Mammary epithelial cell (primary cell): ENCODE measurements at places on chromosomes 11 and 22. TPM values are rescaled to one million over a fixed set of nuclear protein-coding genes. Genes with fewer than 3 reads are reported as not detected.

PTPRCAP gene
- 1.2 and 2.0 TPM in 2 replicates for total RNA-seq

PKP3 gene
- total RNA-seq, result 248 TPM

KRTAP5-5 gene
- not detected in 2 replicates for total RNA-seq

CDC42EP2 gene
- 20.7 and 24.8 TPM in 2 replicates for total RNA-seq

LGALS12 gene
- not detected for total RNA-seq

PRRG4 gene
- total RNA-seq, result 8.4 and 10.3 TPM in 2 replicates

SOX6 gene
- total RNA-seq, result 2.3 TPM

ELF5 gene
- total RNA-seq, result 0.83 TPM

BAIAP2L2 gene
- 2.2 TPM for total RNA-seq

KRTAP5-7 gene
- total RNA-seq, result not detected in 2 replicates

RFPL2 gene
- total RNA-seq, result not detected

CSTF3 gene
- 21.3 TPM for total RNA-seq

USH1C gene
- total RNA-seq, result not detected

APOBEC3B gene
- total RNA-seq, result 11.2 and 21.2 TPM in 2 replicates

- DNase-seq, result no peak
These were observed 266.7 kb downstream of the TMEM135 start for GRCh38 chr11:87304412-87304811.

DNA sequence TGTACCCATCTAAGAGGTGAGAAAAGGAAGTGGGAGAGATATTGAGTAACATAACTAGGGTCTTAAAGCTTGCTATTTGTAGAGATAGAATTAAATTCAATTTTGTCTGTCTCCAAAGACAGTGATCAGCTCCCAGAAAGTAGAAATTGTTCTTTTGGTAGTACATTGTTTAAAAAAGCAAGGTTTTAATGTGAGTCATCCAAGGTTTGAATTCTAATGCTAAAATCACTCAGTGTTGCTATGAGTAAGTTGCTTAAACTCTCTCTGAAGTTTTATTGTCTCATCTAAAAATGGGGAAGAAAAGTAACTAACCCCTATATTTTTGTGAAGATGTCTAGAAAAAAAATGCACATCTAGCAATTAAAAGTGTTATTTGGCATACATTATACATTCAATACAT lies 1004.5 kb upstream of the CCDC90B start:
- DNase-seq, result no peak

DNA sequence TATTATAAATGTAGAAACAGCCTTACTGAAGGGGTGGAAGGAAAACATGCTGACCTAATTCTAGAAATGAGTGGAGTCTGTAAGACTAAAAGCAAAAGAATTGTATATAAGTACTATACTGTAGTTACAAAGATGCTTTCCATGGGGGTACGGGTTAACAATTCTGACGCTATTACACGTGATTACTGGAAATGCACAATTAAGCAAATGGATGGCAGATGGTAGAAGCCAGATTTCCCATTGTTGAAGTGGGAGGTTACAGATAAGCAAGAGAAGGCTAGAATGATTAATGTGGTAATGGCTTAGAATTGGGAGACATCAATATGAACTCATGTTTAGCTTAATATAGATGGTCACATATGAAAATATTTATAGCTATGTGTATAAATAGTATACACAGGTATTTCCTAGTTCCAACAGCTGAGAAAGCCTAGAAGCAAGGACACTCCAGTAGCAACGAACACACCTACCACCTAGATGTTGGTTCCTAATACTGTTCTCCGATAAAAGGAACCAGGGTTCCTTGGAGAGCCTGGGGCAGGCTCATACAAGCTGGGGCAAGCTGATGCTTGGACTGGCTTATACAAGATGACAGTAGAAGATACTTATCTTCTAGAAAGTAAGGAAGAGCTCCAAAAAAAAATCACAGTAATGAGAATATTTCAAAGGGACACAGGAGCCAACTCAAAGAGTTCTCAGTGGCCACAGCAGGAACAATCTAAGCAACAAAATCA lies 13.5 kb downstream of the SMC1B start:
- peak; percentile 70 for DNase-seq

DNA sequence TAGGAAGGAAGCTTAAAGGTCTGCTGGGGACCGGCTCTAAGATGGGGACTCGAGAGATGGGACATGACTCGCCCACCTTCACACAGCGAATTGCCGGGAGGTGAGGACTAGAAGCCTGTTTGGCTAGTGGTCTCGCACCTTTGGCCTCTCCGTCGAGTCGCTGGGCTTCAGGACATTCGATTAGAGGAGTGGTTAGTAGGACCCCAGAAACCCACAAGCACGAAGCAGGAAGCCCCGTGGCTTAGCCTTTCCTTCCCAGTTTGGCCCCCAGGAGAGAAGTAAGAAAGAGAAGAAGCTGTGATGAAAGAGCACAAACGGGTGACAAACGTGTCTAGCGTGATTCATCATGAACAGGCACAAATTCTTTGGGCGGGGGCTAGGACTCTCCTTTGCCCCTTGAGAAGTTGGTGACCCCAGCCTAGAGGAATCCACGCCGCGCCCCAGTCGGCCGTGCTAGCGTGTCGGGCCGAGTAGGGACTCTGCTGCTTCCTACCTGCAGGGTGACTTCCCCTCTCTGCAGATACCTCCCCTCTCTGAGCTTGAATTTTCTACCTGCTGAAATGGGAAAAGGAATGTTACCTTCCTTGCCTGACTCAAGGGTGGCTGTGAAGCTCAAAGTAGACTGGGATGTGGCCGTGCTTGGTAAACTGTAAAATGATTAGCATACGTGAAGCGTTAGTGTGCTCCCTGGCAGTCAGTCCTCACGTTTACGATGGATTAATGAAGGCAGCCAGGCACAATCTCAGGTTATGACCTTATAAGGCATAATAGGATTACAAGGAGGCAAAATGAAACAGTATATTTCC lies 1.1 kb upstream of the ADM start:
- DNase-seq, result peak; percentile 82

- DNase-seq, result no peak
These were observed 9.7 kb downstream of the SELENOO start for GRCh38 chr22:50210378-50211139.

- DNase-seq, result no peak
These were observed 39.6 kb upstream of the PLET1 start for GRCh38 chr11:112300094-112300786.

DNA sequence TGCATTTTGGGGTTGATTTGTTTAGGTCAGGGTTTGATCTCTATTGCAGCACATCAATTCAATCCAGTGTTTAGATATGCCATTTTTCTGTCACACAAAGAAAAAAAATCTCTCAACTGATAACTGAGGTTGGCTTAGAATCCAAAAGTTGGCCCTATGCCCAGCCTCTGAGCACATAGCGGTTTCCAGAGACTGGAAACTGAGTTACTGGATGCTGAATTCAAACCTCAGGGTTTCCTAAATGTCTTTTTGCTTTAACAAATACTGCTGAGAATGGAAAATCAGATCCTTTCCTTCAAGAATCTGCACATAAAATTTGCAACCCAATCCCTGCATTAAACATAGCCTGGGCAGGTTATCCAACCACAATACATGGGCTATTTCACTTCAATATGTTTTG lies 4.0 kb downstream of the P4HA3 start:
- DNase-seq, result no peak

DNA sequence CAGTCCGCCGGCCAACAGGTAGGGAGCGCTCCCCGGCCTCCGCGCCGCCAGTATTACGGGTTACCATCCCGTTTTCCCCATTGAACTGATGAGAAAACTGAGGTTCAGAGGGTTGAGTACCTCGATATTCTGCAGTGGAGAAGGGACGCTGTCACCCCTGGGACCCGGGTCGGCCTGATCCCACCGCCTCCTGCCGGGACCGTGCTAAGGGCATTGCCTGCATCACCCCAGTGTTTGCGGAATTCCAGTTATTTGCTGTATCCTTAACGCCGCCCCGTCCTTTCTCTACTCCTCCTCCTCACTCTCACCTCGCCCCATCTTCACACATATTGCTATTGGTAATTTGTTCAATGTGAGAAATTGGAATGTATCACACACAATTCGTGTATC lies 370 bp upstream of the A4GALT start:
- no peak for DNase-seq

DNA sequence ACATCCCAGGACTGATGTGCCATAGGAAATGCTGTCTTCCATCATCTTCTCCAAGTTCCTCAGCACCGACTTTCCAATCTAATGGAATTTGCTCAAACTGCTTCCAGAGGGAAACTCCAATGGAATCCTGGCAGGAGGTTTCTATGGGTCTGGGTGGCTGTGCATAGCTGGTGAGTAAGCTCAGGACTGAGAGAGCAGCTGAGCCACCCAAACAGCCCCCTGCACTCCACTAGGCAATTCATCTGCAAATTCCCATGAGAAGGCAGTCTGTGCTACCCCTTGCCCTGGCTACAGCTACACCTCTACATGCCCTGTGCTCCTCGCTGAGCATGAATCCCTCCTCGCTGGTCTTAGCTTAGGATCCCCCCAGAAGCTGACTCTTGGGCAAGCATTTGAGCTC lies 127.9 kb upstream of the CSNK2A3 start:
- DNase-seq, result no peak

GRCh38 chr11:30452114-30452513 lies 129.2 kb downstream of the ARL14EP start:
- no peak for DNase-seq

GRCh38 chr11:33474866-33475265 lies 217.7 kb downstream of the HIPK3 start:
- no peak for DNase-seq

DNA sequence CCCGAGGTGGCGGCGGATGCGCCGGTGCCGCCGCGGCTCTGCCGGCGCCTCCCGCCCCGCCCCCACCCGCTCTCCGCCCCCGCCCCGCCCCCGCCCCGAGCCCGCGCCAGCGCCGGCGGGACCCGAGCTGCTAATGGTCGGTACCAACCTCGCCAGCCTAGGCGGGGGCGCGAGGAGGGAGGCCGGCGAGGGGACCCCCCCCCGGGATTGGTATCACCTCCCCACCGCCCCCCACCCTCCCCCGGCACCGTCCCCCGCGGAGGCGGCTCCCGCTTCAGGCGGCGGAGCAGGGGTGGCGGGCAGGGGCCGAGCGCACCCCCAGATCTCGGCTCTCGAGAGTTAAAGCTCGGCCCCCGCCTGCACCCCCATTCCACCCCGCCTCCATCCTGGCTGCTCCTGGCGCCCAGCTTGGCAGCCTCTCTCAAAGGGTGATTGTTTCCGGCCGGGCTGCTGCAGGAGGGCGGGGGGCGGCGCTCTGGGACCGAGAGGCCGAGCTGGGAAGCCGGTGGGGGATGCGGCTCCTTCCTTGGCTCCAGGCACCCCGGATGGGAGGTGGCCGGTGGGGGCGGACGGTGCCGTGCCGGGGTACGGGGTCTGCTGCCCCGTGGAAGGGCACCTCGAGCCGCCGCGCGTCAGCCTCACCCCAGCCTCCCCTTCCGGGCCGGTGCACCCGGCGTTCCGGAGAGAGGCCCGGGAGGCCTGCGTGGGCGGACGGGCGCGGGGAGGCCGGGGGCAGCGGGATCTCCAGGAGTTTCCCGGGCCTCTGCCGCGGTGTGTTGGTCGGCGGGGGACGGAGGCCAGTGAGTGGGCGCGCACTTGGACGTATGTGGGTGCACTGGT lies at the start of gene B3GAT1:
B3GAT1 (minus strand) TSS at position 40 of the 840 bp plus-strand sequence. CDS start 24,583 bp downstream, outside the sequence.
- DNase-seq, result no peak

- DNase-seq, result peak; percentile 16
These were observed 462 bp downstream of the UBE2L6 start for GRCh38 chr11:57566905-57567514.

DNA sequence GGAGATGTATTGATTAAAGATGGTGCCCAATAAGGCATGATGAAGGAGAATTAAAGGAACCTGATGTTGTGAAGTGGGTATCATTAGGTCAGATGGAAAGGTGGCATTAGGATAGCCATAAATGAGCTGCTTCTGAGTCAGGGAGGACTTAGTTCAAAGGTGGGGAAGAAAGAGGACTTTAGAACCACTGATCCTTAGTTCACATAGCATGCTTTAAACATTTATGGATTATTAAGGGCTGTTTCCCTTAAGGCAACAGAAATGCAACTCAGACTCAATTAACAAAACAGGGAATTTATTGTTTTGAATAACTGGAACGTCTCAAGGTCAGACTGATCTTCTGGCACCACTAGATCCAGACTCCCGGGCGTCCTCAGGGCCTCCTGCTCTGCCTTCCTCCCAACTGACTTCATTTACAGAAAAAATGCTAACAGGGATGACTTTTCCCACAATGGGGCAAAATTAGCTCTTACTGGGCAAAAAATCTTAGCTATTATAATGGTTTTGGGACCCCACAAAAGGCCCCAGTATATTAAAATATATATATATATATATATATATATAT lies 1526.0 kb downstream of the TBC1D22A start:
- DNase-seq, result no peak

DNA sequence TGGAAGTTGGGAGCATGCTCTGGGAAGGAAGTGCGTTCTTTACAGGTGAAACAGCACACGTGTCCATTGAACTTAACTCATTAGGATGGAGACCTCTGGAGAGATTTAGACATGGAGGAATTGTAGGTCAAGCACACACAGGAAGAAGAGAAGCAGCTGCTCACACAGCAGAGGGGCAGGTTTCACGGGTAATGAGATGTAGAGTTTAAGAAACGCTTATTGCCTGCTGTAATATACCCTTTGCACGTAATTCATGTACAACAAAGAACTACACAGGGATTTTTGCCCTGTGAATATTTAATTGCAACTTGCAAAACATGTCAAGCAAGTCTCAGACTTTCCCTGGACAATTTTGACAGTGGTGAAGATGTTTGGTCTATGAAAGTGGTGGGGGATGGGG lies 508.0 kb downstream of the OPCML start:
- no peak for DNase-seq

DNA sequence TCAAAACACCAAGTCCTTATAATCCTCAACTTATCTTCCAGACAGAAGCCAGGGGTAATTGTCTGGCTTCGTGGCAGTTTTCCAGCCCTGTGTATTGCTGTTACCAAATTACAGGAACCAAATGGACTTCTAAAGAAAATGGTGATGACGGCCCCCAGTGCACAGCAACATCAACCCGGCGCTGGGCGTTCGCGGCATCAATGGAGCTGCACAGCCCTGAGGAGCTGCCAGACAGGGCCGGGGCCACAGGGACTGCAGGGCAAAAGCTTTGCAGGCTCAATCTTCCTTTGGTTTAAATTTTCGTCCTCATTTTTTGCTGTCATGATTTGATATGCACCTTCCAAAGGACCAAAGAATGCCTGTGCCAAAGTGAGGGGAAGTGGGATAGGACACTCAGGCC lies 292.5 kb downstream of the BRD1 start:
- no peak for DNase-seq

DNA sequence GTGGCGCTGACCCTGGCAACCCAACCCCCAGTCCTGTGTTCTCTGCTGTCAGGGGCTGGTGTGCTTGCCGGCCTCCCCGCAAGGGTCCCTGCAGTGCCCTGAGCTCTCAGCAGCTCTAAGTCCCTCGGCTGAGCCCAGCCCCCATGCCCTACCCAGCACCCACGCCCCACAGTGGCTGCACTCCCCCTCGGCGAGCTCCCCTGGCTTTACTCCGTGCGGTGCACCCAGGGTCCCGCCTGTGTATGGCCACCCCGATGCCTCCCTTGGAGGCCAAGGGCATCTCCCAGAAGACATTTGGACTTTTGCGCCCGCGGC lies 72.5 kb upstream of the SHISAL1 start:
- no peak for DNase-seq

GRCh38 chr11:1522081-1522424 lies 35.5 kb upstream of the MOB2 start:
- no peak for DNase-seq
